ENCODE measurements at places on chromosomes 16 and 17. TPM values are rescaled to one million over a fixed set of nuclear protein-coding genes. Genes with fewer than 3 reads are reported as not detected.

DNA sequence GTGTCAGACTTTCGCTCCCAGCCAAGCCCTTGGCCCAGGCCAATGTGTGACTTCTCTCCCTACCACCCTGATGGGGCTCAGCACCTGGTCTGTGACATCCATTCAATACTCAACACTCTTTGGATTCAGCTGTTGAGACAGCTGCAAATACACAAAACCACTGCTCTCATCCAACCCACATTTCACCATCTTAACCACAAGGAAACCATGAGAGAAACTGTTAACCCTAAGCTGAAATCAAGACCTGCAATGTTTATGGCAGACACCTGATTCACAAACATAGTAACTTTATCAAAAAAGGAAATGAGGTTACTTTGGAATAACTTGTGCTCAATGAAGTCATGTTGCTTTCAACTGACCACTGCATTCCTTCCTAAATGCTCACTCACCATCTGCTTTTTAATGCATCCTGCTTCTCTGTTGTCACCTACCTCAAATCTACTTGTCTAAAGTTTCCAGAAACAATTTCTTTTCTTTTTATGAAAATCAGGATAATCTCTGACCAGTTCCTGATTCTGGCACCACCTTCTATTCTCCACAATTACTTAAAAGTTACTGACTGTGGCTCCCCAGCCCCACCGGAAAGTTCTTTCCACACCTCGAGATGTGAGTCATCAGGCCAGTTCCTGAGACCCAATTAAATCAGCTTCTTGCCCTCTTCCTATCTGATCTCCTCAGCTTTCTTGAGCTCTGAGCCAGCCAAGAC, 88.2 kb downstream of the NOG start:
- peak; percentile 12 for DNase-seq

Gene KRT14
- not detected for total RNA-seq

DNA sequence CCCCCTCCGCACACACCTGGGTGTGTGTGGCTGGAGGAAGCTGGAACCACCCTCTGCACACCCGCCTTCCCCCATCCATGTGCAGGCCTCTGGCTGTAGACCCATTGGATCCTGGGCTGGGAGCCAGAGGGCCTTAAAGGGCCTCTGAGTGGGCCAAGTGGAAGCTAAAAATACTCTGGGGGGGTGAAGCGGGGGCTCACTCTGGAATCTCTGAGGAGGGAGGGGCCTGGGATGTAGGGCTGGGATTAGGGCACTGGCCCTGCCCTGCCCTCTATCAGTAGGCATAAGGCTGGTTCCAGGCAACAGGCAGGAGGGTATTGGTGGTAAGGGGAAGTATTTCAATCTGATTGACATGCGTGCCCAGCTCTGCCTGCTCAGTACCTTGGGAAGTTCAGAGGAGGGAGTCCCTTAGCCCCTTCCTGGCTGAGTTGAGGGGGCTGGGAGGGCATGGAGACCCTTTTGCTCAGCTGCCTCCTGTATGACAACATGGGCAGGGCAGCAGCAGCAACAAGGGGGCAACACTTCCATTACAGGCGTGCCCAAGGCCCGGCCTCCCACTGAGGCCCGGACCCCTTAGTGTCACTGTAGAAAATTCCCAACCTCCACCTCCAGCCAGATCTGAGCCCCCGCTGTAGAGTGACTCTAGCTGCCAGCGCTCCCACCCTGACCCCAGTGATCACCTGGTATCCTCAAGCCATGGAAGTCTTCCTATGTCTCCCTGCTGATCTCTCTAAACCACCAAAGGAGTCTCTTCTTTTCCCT, 5.2 kb downstream of the ITGA3 start:
- no peak for DNase-seq

Gene USB1
- 60.8 TPM for total RNA-seq

Gene GAS7
- total RNA-seq = 0.17 TPM

- DNase-seq = no peak
Observed at GRCh38 chr17:73974536-73974935, 228.9 kb upstream of the RPL38 start.

Gene DHRS13
- 34.6 TPM for total RNA-seq

DNA sequence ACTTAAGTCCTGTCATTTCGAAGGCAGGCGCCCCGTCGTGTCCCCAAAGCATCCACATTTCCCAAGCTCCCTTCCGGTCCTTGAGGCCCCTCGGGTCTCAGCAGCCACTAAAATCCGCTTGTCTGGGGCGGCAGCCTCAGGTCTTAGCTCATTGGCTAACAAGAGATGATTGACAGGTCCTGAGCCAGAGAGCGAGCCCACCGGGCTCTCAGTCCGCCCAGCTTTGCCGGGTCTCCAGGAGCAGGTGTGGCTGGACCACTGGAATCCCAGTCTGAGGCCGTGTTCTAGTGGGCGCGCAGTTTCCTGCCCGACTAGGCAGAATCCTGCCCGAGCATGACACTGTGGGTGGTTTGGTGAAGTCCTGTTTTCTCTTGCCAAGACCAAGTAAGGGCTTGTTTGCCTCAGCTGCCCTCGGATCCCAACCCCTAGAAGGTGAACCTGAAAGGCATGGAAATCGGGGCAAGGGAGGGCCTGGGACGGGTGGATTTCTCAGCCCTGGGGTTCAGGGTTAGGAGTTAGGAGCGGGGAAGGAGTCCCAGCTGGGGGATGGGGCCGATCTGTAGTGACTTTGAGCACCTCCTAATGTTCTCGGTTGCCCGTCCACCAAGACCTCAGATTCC, 42.8 kb downstream of the MRC2 start:
- DNase-seq = no peak

- no peak for DNase-seq
Observed at GRCh38 chr16:58187665-58188421, 10.1 kb downstream of the CSNK2A2 start.

- DNase-seq = peak; percentile 33
Observed at GRCh38 chr16:89574681-89575246, 794 bp upstream of the CPNE7 start.

DNA sequence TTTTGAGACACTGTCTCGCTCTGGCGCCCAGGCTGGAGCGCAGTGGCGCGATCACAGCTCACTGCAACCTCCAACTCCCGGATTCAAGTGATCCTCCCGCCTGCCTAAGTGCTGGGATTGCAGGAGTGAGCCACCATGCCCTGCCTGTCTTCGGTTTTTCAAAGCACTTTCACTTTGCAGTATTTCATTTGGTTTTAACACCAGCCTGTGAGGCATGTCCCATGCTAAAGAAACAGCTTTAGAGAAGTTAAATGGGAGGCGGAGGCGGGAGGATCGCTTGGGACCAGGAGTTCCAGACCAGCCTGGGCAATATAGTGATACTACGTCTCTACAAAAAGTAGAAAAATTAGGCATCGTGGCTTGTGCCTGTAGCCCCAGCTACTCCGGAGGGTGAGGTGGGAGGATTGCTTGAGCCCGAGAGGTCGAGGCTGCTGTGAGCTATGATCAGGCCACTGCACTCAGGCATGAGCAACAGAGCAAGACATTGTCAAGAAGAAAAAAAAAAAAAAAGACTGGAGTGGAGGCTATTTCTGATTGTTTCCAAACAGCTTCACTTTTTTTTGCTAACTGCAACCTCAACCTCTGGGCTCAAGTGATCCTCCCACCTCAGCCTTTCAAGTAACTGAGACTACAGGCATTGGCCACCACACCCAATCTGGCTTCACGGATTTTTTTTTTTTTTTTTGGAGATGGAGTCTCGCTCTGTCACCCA, 1.3 kb downstream of the METTL23 start:
- no peak for DNase-seq

DNA sequence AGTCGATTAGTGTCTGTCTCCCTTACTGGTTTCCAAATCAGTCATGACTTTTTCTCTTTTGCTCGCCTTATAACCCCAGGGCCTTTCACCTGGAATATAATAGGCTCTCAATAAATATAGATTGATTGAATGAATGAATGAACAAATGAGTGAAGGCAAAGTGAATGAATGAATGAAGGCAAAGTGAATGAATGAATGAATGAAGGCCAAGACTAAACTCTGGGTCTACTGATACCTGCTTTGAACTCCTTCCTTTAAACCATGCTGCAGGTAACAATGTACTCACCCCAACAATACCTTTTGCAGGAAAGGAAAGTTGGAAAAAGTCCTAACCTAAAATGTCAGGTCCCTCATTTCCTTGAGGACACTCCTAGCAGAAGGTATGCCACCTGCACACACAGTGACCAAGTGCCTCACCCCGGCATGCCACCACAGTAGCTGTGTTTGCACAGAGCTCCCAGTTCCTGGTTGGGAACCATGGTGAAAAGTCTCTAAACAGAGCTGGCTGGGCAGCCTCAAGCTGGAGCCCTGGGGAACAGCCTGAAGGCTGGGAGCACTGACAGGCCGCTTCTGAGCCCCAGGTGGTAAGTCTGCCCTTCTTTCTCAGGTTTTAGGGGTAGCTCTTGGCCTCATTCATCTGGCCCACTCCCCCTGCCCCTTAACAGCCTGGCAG, 42.7 kb upstream of the ANKFN1 start:
- DNase-seq = no peak

Gene CRYM
- not detected for total RNA-seq

DNA sequence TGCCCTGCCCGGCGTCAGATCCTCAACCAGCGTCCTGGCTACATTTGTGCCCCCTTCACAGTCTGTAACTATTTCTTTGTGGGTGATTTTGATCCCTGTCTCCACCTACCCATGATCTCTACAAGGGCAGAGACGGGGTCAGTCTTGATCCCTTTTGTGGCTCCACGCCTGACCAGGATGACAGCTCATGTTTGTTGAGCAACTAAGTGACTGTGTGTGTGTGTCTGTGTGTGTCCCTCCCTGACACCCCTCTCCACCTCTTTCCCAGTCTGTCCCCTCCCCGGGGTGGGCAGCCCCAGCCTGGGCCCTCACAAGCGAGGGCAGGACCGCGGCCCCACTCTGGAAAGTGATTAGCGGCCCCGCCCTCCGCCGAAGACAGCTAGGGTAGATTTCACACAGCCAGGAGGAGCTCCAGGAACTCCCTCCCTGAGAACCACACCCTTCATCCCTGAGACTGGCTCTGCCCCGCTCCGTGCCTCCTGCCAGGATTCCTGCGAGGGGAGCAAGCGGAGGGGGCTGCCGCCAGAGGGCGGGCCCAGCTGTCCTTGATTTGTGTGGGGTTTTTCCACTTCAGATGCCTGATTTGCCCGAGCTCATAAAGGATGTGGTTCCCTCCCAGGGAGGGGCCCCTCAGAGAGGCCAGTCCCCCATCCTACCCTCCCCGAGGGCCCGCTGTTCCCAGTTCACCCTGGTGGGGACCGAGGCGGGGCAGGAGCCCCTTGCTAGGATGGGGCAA, 5.3 kb upstream of the HS3ST6 start:
- no peak for DNase-seq

GRCh38 chr17:44555099-44555498, 2.2 kb upstream of the FZD2 start:
- no peak for DNase-seq

Gene BCO1
- not detected for total RNA-seq

Gene HYDIN
- 0.17 TPM for total RNA-seq

DNA sequence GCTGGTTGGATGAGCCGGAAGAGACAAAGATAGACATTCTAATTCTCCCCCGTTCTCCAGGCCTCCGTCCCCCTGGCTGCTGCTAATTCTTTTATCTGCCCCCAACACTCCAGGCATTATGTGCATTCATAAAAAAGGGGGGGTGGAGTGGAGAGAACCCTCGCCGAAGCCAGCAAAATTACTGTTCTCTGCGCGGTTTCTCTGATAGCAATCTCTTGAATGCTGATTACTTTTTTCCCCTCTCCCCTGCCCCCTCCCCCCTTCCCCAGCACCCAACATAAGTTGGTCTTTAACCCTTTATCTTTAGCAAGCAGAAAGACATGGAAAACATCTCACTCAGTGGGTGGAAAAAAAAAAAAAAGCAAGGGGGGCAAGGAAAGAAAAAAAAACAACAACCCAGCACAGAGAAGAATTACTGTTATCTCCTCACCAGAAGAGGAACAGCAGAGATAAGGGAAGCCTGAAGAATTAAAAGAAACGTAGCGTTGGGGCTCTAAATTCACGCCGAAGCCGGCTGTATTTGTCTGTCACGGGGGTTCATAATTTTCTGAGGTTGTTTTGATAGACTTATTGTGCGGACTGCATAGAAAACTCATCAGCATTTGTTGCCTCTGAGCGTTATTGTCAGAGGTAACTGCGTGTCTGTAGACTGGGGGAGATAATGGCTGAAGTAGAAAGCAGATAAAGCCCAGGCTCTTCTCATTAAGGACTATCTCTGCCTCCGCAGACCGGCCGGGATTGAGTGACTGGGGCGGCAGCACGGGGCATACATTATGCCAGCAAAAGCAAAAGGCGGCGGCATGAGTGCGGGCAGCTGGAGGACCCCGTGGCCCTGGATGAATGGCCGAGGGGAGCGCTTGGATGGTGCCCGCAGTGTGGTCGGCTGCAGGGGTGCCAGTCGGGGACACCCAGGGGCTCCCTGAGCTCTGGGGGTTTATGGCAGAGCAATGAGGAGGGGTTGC, 126.9 kb downstream of the MRM1 start:
- no peak for DNase-seq

GRCh38 chr17:42698736-42699414, 16.5 kb downstream of the CNTNAP1 start:
- DNase-seq = no peak

GRCh38 chr16:69610356-69610755, 44.6 kb downstream of the NFAT5 start:
- DNase-seq = no peak

- DNase-seq = no peak
Observed at GRCh38 chr17:53336281-53336680, 486.4 kb upstream of the KIF2B start.

- DNase-seq = no peak
Observed at GRCh38 chr17:4604111-4604644, 19.8 kb downstream of the SMTNL2 start.

Gene KLHL10
- total RNA-seq = not detected

DNA sequence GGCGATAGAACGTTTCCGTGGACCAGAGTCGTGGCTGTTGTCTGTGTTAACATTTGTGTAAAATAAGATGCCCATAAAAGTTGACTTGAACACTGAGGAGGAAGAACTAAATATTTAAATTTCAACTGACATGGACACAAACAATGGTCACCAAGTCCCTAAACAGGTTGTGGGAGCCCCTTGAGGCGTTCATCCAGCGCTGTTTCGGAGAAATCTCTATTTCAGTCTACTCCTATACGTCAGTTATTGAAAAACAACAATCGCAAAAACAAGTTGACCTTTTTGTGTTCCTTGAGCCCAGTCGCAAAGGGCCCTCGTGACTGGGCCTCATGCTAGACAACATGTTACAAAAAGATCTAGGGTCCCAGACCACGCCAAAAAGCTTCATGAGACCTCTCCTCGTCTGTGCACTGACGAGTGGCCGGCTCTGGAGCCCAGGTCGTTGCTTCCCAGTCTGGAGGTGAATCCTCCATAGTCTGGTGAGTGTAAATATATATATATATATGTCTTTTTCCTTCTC, 439 bp upstream of the TMEM231 start:
- DNase-seq = no peak

GRCh38 chr17:43637563-43638323, 24.0 kb downstream of the MEOX1 start:
- no peak for DNase-seq

- peak; percentile 9 for DNase-seq
Observed at GRCh38 chr16:53911513-53911912, 207.6 kb downstream of the FTO start.
